ENCODE measurements at places on chromosomes 12 and 14. TPM values are rescaled to one million over a fixed set of nuclear protein-coding genes. Genes with fewer than 3 reads are reported as not detected.

The LRRC10 gene
- total RNA-seq, result 43.8 TPM

The SNX6 gene
- total RNA-seq, result 60.4 TPM

The TRPV4 gene
- 0.33 TPM for total RNA-seq

DNA sequence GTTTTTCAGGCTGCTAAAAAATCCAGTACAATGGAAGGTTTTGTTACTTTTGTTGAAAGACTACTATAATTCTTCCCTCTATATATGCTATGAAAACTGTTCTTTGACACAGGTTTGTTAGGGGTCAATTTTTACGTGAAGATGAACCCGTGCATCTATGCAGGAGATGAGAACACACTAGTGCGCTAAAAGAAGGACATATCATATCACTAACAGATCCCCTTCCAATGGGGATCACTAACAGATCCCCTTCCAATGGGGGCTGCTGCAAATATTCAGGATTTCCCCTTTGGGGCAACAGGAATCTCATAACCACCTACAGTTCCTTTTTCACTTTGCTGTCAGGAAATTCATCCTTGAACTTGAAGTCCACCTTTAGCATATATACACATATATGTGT, 75.1 kb downstream of the CLMN start:
- no peak overlapping the region for H3K4me3 ChIP-seq
- no peak overlapping the region for H3K27ac ChIP-seq
- H3K36me3 ChIP-seq, result no peaks in the 10 kb centered on the region
- H3K4me1 ChIP-seq, result peaks cover 13% of the 10 kb centered on the region

GRCh38 chr12:101819467-101819866, 11.3 kb downstream of the GNPTAB start:
- no peaks in the 10 kb centered on the region for H3K27me3 ChIP-seq
- no peak for DNase-seq
- no peak overlapping the region for H3K4me3 ChIP-seq
- no peaks in the 10 kb centered on the region for H3K36me3 ChIP-seq
- H3K27ac ChIP-seq, result no peak overlapping the region

GRCh38 chr14:99138999-99139865, 132.8 kb downstream of the BCL11B start:
- no peak overlapping the region for H3K4me3 ChIP-seq
- no peaks in the 10 kb centered on the region for H3K4me1 ChIP-seq
- no peaks in the 10 kb centered on the region for H3K36me3 ChIP-seq
- DNase-seq, result no peak
